ENCODE measurements at places on chromosomes 5 and 9.

- no peak for DNase-seq
Observed at GRCh38 chr9:98606730-98607129, 102.0 kb downstream of the GABBR2 start.

GRCh38 chr9:94933511-94933828, 207.0 kb downstream of the AOPEP start:
- DNase-seq: no peak

DNA sequence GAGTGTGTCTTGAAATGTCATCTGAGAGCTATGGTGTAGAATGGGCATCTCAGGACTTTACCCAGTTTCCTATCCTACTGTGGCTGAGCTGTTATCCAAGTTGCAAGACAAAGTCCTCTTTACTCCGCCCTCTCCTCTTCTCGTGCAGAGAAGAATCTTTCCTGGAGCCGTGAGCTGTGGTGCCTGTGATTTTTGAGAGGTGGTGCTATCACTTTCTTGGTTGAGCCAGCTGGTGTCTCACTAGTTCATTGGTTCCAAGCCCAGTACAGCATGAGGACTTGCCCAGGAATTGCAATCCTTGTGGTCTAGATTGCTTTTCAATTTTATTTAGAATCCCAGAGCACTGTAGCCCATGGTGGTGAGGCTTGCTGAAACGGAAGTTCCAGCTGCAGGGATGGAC, 2300.3 kb downstream of the MAT2B start:
- no peak for DNase-seq

GRCh38 chr9:34171753-34172535, 6.9 kb upstream of the UBAP1 start:
- no peak for DNase-seq

DNA sequence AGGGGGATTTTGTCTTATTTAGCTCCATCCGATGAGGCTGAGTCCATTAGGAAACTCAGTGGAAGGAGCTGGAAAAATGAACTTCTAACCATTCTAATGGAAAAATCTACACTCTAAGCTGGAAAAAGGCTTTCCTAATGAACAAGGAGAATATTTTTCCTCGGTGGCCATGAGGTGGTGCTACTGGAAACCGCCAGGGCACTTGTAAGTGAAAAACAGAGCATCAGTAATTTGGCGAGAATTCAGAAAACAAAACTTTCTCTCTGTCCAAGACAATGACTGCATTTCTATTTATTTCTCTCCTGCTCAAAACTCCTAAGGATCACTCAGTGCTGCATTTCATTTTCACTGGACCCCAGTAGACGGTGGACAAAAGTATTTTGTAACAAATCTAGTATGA, 237.6 kb downstream of the TENT4A start:
- no peak for DNase-seq

DNA sequence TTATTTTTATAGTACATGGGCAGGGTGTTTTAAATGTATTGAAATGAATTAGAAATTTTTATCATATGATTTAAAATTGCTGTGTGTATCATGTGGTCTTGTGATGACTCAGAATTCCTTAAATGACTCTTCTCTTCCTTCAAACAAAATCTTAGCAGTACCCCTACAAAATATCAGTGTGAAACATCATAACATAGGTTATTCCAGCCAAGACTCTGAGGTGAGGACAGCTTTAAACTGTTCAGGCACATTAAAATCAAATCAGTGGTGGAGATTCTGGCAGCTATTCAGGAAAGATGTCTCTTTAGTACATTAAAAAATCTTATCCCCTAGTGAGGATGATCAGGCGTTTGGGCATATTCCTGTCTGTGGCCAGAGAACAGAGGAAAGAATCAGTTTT, 174.0 kb downstream of the MAN2A1 start:
- DNase-seq: no peak

- no peak for DNase-seq
Observed at GRCh38 chr9:1707291-1707690, 307.9 kb upstream of the SMARCA2 start.

GRCh38 chr9:99833735-99834134, 12.1 kb downstream of the NR4A3 start:
- DNase-seq: no peak

DNA sequence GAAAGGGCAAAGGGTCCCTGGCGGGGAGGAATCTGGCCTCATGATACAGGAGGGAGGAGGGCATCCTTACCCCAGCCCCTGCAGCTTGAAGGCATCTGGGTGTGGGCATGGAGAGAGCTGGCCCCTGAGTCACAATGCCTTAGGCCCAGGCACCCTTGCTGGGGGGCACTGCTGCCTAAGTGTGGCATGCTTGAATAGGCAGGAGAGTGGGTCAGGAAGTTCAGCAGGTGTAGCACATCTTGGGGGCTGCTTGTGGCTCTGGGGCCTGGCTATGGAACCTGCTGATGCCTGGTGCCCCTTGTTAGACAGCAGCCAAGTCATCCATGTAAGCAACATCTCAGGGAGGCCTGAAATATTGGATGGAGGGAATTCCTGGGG, 63.1 kb downstream of the HSPA4 start:
- no peak for DNase-seq

GRCh38 chr5:164980480-164980879, 1475.1 kb downstream of the MAT2B start:
- no peak for DNase-seq
